Hindlimb muscle (tissue), 1 donor: ENCODE measurements at places on chromosomes 6 and 20.

DNA sequence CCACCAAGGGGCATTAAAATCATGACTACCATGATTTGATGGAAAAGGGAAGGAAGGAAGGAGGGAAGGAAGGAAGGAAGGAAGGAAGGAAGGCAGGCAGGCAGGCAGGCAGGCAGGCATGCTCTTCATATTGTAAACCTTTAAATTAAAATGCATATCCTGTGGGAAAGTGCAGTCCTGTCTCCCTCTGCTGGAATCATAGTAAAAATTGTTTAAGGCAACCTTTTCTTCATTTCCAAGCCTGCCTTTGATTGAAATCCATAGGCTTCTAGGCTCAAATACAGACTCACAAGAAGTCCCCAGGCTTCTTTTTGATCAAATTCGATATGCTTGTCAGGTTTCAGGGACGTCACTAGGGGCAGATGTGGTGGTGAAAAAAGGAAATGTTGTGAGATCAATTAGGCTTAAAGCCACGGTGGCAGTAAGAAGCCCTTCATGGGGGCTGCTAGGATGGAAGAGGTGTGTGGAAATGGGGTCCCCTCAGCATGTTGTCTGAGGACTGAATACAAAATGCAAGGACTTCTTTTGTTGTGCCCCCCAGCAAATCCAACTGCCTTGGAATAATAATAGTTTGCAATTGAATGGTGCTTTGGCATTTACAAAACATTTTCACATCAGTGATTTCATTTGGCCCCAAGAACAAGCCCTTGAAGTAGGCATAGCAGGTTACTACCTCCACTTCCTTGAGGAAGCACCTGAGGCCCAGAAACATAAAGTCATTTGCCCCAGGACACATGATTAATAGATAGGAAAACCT, 25.6 kb upstream of the GABRR1 start:
- DNase-seq = peak; percentile 45

- DNase-seq = peak; percentile 26
Measured at GRCh38 chr6:106608080-106608668, 21.1 kb downstream of the RTN4IP1 start.

GRCh38 chr20:33994222-33994913, 657 bp downstream of the RALY start:
- peak; percentile 86 for DNase-seq

GRCh38 chr6:167710363-167710920, 116.3 kb upstream of the AFDN start:
- DNase-seq = no peak

- no peak for DNase-seq
Measured at GRCh38 chr6:4794140-4794707, 18.0 kb downstream of the CDYL start.
